Heart left ventricle (tissue), 16 donors: ENCODE measurements at places on chromosomes 5 and 9. TPM values are rescaled to one million over a fixed set of nuclear protein-coding genes. Genes with fewer than 3 reads are reported as not detected.

The ST8SIA4 gene
- 4.5 TPM for total RNA-seq

The PRRT1B gene
- total RNA-seq: not detected

The TRPM6 gene
- 0.34 TPM for total RNA-seq

The CTNNA1 gene
- 410 TPM for total RNA-seq

The FOXE1 gene
- not detected for total RNA-seq

The ANKDD1B gene
- total RNA-seq: not detected

The MAP3K1 gene
- 7.8 TPM for total RNA-seq

The FBP1 gene
- total RNA-seq: 1.6 TPM

The CD74 gene
- 300 TPM for total RNA-seq

The SLC1A1 gene
- 1.6 TPM for total RNA-seq

The GMCL2 gene
- total RNA-seq: not detected

The ACSL6 gene
- total RNA-seq: 2.6 TPM

The C9orf153 gene
- not detected for total RNA-seq

The BHMT2 gene
- total RNA-seq: 10.3 TPM

DNA sequence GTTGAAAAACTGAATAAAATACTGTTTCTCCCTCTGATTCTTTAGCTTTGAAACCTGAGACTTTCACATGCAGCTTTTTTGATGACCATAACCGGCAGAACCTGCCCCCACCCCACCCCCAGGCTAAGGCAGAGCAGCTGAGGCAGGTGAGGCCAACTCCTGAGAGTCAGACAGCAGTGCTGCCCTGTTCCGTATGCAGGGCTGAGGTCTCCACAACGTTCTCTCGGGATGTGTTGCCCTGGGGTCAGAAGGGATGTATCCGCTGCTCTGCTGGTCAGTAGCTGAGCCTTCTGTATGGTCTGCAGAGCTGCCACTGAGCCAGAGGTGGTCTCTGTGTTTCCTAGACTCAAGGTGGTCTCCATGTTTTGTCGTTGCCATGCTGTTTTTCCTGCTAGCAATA, 190.5 kb downstream of the AOPEP start:
- DNase-seq: no peak

DNA sequence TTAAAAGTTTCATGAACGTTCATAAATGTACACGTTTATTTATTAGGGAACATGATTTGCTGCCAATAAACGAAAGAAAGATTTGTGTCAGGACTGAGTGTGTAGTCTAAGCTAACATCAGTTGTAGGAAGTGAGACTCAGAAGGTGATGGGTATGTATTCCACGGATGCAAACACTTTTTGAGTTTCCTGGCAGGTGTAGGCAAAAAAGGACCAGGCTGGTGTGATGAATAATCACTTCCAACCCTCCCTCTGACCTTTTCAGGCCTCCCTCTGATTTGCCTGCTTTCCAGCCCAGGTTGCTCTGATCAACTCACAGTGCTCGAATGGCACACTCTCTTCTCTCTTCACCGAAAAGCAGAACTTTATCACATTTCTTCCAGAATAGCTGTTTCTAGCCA, 51.8 kb downstream of the BASP1 start:
- DNase-seq: no peak

- no peak for DNase-seq
Measured at GRCh38 chr5:57956636-57957035, 474.0 kb upstream of the ACTBL2 start.

GRCh38 chr9:27653957-27654356, 80.7 kb upstream of the C9orf72 start:
- no peak for DNase-seq

- no peak for DNase-seq
Measured at GRCh38 chr9:95777136-95777535, 98.4 kb upstream of the ERCC6L2 start.

GRCh38 chr5:74173241-74173640, 467.3 kb downstream of the ENC1 start:
- no peak for DNase-seq

- DNase-seq: no peak
Measured at GRCh38 chr5:95782181-95782580, 40.3 kb downstream of the GLRX start.

- no peak for DNase-seq
Measured at GRCh38 chr9:20442461-20443319, 179.6 kb downstream of the MLLT3 start.

DNA sequence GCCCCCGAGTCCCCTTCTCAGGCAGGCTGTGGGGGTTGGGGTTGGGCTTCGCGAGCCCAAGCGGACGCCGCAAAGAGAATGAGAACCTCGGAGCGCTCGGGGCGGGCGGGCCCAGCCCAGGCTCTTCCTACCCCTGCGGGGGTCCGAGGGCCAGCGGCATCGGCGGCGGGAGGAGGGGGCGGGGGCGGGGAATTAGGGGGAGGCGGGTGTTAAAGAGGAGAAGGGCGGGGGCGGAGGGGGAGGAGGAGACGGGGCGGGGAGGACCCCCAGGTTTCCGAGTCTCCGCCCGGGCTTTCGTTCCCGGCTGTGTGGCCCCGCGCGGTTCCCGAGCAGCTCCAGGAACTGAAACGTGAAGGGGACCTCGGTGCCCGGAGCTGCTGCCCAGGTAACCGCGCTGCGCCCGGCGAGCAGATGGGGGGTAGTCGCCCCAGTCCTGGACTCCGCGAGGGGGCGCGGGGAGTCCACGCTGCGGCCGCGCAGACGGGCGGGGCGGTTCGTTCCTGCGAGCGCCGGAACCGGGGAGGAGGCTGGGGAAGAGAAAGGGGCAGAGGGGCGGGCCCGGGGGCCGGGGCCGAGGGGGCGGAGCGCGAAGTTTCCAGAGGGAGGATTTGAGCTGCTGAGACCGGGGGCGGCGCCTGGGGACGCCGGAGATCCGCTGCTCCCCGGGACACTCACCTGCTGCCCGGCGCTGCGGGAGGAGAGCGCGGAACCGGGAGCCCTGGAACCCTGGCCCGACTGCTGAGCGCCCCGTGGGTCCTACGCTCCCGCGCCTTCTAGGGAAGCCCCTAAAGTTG, 38.4 kb upstream of the PLEKHG4B start:
- DNase-seq: peak; percentile 25

- DNase-seq: no peak
Measured at GRCh38 chr9:105346273-105346672, 101.6 kb upstream of the FSD1L start.

- DNase-seq: no peak
Measured at GRCh38 chr5:76537073-76537543, 86.1 kb downstream of the F2RL2 start.

DNA sequence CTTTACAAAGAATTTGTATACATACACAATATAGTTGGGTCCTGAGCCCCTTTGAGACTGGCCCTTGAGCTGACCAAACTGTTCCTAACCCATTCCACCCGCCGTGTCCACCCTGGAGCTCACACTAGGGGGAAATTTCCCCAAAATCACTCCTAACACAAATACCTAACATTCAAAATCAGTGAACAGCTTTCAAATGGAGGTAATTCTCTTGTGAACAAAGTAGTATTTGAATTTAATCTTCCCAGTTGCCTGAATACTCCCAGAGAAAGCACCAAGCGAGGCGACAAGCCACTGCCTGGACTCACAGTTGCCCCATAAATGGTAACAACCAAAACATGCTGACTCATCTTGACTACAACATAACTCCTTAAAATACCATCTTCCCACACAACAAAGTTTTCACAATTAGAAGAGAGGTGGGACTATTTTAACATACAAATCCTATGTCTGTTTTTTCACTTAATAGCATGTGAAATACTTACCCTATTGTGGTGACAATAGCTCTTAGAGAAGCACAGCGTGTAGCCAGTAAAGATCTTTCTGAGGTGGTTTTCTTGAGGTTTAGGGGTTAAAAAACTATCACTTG, 31.7 kb upstream of the SCAMP1 start:
- DNase-seq: no peak

- no peak for DNase-seq
Measured at GRCh38 chr5:126168785-126169184, 254.4 kb upstream of the GRAMD2B start.

GRCh38 chr9:84755380-84755779, 85.9 kb downstream of the NTRK2 start:
- no peak for DNase-seq

- DNase-seq: no peak
Measured at GRCh38 chr5:38751103-38751502, 94.7 kb upstream of the OSMR start.

GRCh38 chr9:75197561-75197960, 109.2 kb downstream of the OSTF1 start:
- DNase-seq: no peak

DNA sequence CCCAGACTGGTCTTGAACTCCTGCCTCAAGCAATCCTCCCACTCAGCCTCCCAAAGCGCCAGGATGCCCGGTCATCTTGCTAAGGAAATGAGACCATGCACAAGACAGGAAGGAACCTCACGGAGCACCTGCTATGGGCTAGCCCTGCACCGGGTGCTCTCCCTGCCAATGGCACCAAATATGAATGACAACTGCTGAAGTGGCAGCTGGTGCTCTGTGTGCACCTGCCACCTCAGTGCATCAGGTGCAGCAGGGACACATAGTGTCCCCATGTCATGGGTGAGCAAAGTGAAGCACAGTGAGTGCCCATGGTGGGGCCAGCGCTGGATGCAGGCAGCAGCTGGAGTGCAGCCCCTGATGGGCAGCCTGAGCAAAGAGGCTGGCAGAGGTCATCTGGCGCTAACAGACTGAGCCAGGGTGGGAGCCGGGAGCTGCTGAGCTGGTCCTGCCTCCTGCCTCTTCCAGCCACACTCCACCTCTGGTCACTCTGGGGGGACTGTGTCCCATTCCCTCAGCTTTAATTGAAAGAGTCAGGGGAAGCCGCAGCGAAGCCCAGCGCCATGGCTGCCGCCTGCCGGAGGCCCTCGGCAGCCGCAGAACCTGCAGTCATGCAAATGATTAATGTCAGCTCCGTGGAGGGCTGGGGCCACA, 46.4 kb downstream of the BARX1 start:
- DNase-seq: no peak

GRCh38 chr5:134107779-134108178, 6.7 kb upstream of the TCF7 start:
- DNase-seq: no peak

DNA sequence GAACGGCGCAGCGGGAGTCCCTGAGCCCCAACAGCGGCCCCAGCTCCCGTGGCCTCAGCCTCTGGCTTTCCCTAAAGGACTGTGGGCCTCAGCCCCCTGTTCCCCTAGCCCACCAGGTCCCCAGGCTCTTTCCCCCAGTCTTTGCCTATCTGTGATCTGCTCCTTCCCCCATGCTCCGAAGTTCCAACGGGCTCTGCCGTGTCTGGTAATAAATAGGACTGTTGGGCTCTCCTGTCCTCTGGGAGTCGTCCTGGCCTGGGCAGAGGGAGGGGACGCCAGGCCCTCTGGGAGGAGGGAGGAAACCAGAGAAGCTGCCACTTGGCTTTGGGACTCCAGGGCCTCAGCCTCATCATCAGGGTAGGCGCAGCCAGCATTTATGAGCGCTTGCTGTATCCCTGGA, 28.1 kb downstream of the ADGRD2 start:
- DNase-seq: no peak

- no peak for DNase-seq
Measured at GRCh38 chr5:176947847-176948246, 48.7 kb upstream of the HK3 start.

GRCh38 chr9:23822261-23823169, 3.5 kb downstream of the ELAVL2 start:
- no peak for DNase-seq

GRCh38 chr5:18216016-18216415, 581.8 kb downstream of the TAF11L14 start:
- DNase-seq: no peak

DNA sequence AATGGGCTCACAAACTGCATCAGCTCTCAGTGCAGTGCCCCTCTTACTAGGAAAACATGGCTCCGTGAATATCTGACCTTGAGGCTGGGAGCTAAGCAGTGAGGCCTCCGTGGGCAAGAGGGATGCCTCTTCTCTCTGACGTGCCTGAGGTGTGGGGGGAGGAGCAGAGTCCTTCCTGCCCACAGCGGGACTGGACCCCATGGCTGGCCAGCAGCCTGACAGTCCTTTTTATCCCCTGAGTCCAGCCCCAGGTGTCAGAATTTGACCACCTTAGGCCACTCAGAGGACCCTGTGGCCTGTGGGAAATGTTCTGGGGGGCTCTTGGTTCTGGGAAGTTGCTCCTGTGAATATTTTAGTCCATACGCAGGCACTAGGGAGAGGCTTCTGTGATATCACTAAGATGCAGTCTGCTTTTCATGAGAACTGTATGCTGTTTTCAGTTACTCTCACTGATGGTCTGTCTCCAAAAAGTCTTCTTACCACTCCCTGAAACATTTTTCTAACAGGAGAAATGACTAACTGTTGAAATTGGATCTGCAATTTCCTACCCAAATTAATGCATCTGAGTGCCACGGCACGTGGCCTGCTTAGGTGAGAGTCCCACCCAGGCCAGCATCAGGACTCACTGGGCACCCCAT, 23.4 kb downstream of the ANGPTL2 start:
- no peak for DNase-seq

- DNase-seq: no peak
Measured at GRCh38 chr9:72509053-72509452, 12.4 kb upstream of the TMC1 start.

DNA sequence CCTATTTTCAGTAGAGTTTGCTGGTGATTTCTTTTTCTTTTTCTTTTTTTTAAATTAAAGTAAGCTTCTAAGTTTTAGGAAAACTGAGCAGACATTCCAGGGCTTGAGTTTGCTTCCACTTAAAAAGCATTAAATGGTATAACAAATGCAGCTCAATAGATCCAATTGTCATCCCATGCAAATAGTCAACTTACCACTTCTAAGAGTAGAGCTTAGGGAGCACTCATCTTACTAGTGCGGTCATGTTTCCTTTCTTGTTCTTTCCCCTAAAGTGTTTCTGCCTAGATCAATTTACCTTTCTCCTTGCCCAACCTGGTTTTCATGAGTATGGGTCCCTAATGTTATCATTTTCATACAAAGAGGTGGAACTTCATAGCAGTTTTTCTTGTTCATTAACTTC, 13.0 kb upstream of the CEP120 start:
- no peak for DNase-seq

DNA sequence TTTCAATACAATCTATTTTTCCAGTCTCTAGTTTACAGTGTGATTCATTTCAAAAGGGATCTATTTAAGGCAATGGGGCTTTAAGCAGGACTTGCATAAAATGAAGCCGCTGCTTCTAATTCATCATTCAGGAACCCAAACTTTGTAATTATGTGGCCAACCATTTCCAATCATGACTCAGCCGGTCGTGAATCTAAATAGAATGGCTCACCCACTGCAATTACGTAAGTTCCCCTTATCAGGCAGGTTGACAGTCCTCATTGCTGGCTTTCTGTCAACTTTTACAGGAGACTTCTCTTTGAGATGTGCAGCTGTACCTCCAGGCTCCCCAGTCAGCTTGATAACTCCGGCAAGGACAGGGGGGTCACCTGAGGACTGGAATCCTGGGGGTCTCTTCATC, 152.8 kb upstream of the DAP start:
- DNase-seq: no peak

DNA sequence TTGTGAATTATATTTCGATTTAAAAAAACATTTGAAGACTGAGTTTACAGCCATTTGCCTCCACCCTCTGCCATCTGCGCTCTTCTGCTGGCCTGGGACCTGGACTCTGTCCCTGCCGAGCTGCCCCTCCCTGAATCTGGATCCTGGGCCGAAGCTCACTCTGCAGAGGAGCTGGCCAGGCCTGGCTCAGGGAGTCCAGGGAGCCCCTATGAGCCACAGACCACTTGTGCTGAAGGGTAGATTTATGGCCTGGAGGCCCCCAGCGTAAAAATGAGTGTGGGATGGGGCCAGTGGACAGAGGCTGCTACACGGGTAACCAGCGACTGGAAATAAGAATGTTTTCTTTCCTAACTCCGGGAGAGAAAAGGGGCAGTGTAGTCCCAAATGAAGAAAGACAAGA, 129.8 kb downstream of the FGF18 start:
- no peak for DNase-seq

GRCh38 chr5:35651002-35651756, 33.5 kb downstream of the SPEF2 start:
- peak; percentile 8 for DNase-seq

- no peak for DNase-seq
Measured at GRCh38 chr9:132125361-132125760, 36.5 kb upstream of the NTNG2 start.
